ENCODE measurements at places on chromosomes 1 and 21. TPM values are rescaled to one million over a fixed set of nuclear protein-coding genes. Genes with fewer than 3 reads are reported as not detected.

- DNase-seq, result no peak
Measured at GRCh38 chr1:162383516-162383915, 2.0 kb downstream of the C1orf226 start.

SPRR2A gene
- 0.82 TPM for total RNA-seq

GRCh38 chr1:11735531-11735853 is 444 bp upstream of the AGTRAP start:
- no peak for DNase-seq

IGSF21 gene
- total RNA-seq, result 0.20 TPM

- no peak for DNase-seq
Measured at GRCh38 chr1:178397678-178398077, 99.1 kb downstream of the CLEC20A start.

DNA sequence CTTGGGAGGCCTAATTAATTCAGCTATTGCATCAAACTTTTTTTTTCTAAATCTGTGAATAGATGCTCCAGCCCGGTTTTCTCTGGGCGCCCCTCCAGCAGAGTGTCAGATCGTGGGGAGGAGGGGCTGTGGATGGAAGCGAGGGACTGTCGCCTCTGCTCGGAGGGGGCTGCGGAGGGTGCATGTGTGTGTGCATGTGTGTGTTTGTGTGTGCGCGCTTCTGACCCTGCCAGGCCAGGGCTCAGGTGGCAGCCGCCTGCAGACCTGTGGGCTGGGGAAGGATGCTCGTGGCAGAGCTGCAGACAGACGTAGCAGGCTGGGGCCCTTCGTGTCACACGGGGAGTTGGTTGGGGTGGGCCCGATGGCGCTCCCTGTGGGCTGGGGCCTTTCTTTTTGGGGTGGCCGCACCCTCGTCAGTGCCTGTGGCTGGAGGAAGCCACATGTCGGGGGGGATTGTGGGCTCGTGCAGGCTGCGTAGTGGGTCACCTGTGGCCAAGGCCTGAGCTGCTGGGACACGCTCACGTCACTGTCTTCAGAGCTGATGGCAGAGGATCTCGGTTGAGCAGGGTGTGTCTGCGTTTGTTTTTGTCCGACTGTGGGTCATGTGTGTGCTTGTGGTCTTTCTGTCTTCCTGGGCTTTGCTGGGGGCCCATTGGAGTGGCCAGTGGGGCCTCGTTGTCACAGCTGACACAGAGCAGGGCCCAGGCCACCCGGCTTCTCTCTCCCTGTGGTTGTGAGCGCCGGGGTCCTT is 2.8 kb downstream of the SKI start:
- DNase-seq, result peak; percentile 81

GRCh38 chr1:113675302-113675701 is 84.0 kb downstream of the PHTF1 start:
- no peak for DNase-seq

GRCh38 chr1:22886211-22886610 is 86.5 kb downstream of the LACTBL1 start:
- DNase-seq, result no peak

- peak; percentile 64 for DNase-seq
Measured at GRCh38 chr1:52368383-52369172, 2.6 kb upstream of the CC2D1B start.

GNG4 gene
- total RNA-seq, result 0.57 TPM

DNA sequence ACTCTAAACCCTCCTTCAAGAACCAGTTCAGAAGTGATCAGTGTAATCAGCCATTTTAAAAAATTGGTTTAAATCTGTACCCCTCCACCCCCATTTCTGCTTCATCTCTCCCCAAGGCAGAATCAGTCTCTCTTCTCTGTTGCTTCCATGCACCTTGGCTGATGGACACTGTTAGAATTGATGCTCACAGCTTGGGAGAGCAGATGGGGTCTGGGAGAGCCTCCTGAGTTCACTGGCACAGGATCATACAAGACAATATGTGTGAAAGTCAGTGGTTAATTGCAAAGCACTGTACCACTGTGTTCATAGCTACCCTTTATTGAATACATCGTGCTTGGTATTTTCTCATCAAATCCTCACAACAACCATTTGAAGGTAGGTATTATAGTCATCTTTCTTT is 140.9 kb downstream of the ROR1 start:
- no peak for DNase-seq

TCHHL1 gene
- not detected for total RNA-seq

- no peak for DNase-seq
Measured at GRCh38 chr21:16538405-16538804, 808.6 kb downstream of the USP25 start.

DNA sequence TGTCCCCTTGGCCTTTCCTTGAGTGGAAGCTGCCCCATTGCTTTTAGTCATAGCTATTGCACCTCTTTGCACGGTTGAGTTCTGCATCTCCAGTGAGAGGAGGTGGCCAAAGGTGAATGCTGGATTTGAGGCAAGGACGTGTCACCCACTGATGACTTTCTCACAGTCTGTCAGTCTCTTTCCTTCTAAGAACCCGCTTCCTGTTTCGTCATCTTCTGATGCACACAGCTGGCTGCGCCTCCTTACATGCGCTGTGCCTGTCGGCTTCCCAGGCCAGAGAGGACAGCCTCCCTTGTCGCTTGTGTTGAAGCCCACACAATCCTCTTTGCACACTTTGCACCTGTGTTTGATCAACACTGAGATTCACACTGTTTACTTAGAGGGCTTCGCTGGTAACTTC is 41.8 kb upstream of the PWP2 start:
- no peak for DNase-seq

SYCP1 gene
- total RNA-seq, result not detected

DNA sequence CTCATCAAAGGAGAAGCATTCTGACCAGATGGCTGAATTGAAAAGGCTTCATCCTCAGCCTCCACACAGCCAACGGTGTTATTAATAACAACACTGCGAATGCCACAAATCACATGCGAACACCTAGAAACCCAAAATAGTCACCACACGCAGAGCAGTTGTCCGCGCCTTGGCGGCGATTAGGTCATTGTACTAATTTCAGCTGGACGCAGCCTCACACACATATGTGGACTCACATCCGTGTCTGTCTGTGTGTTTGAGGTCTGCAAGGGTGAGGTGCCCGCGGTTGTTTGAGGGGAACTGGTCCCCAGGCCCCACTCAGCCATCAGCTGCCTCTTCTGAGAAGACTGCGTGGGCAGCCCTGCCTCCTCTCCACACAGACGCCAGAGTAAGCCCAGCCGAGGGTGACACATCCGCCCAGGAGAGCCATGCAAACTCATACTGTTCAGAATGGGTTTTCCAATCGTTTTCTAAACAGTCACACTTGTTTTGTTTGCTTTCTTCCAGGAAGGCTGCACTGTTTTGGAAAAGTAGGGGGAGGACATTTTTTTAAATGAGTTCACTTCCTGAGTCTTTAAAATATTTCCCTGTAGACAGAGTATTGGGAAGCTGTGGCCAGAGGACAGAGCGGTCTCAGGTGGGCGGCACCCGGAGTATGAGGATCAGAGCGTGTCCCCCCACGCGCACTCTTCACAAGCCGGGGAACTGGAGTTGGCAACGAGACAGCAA is 53.4 kb downstream of the TOMM20 start:
- DNase-seq, result peak; percentile 57

USP48 gene
- 107 TPM for total RNA-seq

INAVA gene
- 17.1 TPM for total RNA-seq

DNA sequence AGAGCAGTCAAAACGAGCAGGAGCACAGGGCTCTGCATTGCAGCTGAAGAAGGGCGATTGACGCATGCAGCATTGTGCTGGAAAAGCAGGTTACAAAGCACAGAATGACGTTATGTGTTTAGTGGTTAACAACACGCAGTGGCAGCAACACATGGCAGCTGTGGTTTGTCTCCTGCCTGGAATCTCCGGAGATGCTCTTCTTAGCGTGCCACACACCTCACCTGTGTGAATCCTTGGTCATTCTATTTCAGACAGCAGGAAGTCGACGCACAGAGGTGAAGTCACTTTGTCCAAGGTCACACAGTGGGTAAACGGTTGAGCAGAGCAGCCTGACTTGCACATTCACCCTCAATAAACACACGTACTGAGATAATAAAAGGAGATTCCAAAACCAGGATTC is 14.7 kb downstream of the OBSCN start:
- no peak for DNase-seq

HES2 gene
- total RNA-seq, result 0.26 TPM

DNA sequence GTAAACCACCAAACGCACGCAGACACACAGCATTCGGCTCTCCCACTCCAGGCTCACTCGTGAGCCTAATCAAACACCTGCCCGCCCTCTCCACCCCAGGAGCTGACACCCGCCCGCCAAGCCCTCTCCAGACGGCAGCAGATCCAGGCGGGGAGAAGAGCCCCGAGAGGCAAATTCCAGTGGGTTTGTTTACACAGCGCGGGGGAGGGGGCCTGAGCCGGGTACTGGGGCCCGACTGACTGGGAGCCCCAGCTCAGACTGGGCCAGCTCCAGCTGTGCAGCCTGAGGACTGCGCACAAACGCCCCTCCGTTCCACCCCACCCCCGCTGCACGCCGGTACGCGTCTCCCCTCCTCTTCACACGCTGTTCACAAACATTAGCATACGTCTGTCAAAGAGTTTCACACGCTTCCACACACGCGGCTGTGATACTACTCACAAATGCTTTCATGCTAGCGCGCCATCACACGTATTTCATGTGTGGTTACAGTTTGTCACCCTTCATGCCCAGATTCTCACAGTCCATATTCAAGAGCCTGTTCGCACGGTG is 1.0 kb upstream of the EFNA1 start:
- peak; percentile 77 for DNase-seq

DNA sequence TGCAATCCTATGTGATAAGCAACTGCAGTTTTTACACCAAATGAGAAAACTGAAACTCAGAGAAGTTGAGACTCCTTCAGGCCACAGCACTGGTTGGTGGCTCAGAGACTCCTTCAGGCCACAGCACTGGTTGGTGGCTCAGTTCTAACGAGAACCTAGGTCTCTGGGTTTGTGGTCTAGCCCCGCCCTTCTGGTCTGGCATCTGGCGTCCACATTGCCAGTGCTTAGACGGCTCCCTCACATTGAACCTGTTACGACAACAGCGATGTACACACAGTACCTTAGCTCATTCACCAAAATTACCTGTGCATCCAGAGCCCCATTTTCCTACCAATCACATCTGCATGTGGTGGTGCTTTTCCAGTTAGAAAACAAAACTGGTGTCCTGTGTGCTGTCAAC is 66.1 kb downstream of the NID1 start:
- DNase-seq, result no peak

VSIG8 gene
- 0.46 TPM for total RNA-seq

DNA sequence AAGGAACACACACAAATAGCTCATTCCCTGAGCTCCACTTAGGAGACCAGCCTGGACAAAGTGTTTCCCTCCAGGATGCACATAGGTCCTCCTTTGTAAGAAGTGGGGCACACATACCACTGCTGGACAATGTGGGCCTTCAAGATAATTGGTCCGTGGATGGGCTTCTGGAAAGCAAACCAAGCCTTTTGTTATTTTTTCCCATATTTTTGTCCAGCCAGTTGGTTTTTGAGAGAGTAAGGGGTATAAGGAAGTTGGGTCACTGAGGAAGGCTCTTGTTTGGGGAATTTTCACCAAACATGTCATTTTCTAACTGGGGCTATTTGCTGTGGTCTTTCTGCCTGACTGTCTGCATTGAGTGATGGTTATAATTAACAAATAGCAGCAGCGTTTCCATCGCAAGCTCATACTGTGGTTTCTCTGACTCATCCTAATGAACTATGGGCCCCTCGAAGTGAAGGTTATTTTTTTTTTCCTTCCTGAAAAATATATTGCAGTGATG is 306.3 kb upstream of the DUSP10 start:
- DNase-seq, result no peak

GRCh38 chr21:15242906-15243305 is 178.1 kb upstream of the NRIP1 start:
- no peak for DNase-seq

C1orf35 gene
- 9.1 TPM for total RNA-seq

MRPL24 gene
- total RNA-seq, result 65.4 TPM

SMIM1 gene
- 11.0 TPM for total RNA-seq

- DNase-seq, result peak; percentile 65
Measured at GRCh38 chr1:960363-961131, at the start of gene KLHL17. KLHL17 (plus strand) TSS chr1:960584; CDS start chr1:960694, 110 bp downstream.

NCAM2 gene
- total RNA-seq, result 11.7 TPM

DNA sequence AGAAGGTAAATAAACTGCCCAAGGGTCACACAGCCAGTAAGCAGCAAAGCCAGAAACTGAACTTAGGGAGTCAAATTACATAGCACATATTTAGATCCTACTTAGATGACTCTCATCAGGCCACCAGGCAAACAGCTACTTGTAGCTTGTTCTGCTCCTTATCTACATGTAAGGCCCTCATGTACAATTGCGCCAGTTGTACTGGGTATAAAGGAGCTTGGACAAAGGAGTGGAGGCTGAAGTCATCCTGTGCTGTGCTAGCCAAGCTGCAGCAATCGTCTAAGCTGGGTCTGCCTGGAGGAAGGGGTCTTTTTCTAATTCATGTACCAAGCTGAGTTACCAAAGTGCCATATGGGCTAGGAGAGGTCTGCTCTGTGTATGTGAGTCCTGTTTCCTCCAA is 12.8 kb downstream of the ETNK2 start:
- DNase-seq, result no peak

DNA sequence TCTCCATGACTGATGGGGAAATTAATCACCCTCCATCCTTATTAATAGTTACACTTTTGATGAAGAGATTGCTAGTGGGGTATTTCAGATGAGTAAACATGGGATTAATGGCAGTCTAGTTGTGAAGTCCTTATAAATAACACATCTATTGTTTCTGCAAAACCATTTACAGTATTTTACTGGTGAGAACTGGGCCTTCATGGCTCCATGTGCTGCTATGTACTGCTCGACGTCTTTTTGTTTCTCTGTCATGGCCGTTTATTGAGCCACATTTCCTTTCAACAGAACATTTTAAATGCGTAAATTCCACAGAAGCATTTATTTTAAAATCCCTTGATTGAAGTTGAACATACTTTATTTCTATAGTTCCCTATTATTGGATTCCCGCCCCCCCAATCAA is 34.5 kb downstream of the SPEN start:
- no peak for DNase-seq

DNA sequence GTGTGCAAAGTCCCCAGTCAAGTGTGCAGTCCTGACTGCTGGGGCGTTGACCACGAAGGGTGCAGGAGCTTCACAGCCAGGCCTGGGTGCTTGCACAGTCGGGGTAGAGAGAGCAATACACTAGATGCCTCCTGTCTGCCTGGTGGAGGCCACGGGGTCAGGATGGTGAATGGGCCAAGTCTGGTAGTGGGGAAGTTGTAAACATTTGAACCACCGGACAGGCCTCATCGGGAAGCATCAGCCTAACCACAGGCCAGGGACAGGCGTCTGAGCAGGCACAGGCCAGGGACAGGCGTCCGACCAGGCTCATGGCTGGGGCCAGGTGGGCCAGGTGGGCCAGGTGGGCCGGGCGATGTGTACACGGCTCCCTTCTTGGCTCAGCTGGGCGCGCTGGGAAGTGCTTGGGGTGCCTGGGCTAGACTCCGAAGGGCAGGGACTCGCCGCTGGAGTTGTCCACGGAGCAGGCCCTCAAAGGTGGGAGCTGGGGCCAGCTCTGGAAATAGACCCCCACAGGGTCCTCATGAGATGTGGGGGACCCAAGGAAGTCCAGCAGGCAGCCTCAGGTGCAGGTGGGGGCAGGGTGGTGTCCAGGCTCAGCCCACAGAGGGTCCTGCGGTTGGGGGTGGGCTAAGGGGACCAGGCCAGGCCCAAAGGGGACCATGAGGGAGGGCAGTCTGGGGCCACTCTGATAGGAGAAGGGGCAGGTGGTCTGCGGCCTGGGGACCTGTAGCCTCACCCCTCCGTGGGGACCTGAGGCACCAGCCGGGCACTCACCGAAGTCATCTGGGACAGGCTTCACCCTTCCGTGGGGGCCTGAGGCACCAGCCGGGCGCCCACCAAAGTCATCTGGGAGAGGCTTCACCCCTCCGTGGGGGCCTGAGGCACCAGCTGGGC is 15.0 kb downstream of the COL6A1 start:
- peak; percentile 10 for DNase-seq

SLC25A34 gene
- 4.2 TPM for total RNA-seq

MUL1 gene
- 32.6 TPM for total RNA-seq

WNT2B gene
- 6.3 TPM for total RNA-seq

CR2 gene
- 3.6 TPM for total RNA-seq
